ENCODE measurements at places on chromosomes 12 and 14. TPM values are rescaled to one million over a fixed set of nuclear protein-coding genes. Genes with fewer than 3 reads are reported as not detected.

- DNase-seq = no peak
These were observed 333.7 kb downstream of the PCNX1 start for GRCh38 chr14:71240866-71241520.

DNA sequence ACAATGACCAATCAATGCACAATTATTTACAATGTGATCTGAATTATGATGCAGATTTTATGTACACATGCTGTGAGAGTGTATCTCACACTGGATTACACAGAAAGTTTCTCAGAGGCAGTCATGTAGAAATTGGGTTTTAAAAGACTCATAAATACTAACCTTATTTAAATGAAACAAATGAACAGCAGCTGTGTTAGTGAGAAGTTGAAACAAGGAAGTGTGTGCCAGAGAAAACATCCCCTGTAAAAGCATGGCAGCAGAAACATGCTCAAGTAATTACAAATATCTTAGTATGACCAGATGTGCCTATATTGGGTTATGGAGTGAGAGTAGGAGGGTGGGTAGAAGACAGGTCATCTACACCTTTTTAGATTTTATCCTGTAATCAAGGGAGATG, 723.7 kb downstream of the C12orf50 start:
- DNase-seq = no peak

- no peak for DNase-seq
These were observed 11.2 kb downstream of the MAP4K5 start for GRCh38 chr14:50520947-50521815.

- DNase-seq = no peak
These were observed 1.6 kb upstream of the SNRPF start for GRCh38 chr12:95857156-95857555.

Gene DAAM1
- total RNA-seq = 232 TPM

Gene KRT85
- not detected for total RNA-seq

Gene TC2N
- total RNA-seq = 5.7 TPM

Gene DIO2
- 21.2 TPM for total RNA-seq

Gene TBC1D30
- total RNA-seq = 59.1 TPM
